Stimulated activated CD4-positive, alpha-beta T cell treated with anti-CD3 and anti-CD28 coated beads, Interleukin-4, amount 100 ng/mL, for 1 hour (primary cell): ENCODE measurements at places on chromosomes 16 and 17.

- DNase-seq, result no peak
Observed at GRCh38 chr16:53092284-53092683, 37.5 kb downstream of the CHD9 start.

GRCh38 chr17:4155980-4156620 lies 13.1 kb downstream of the CYB5D2 start:
- DNase-seq, result no peak

- peak; percentile 60 for DNase-seq
Observed at GRCh38 chr17:43907425-43907981, at the start of gene MPP2. TSS of gene MPP2 (minus strand) at chr17:43907536. CDS start at chr17:43904460, 3,076 bp downstream.

DNA sequence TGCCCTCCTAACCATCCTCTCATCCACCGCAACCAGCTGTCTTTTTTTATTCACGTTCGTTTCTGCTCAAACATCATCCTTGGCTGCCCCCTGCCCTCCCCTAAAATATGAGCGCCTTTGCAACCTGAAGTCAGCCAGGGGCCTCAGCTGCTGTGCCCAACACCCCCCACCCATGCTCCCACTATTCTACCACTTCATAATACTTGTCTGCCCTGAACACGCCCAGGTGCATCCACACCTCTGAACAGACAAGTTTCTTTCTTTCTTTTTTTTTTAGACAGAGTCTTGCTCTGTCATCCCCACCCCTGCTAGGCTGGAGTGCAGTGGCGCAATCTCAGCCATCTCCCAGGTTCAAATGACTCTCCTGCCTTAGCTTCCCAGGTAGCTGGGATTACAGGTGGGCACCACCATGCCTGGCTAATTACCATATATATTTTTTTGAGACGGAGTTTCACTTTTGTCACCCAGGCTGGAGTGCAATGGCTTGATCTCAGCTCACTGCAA lies 26.9 kb downstream of the CEP295NL start:
- DNase-seq, result no peak

GRCh38 chr17:58301504-58302150 lies 20.9 kb upstream of the MPO start:
- DNase-seq, result no peak

- no peak for DNase-seq
Observed at GRCh38 chr17:63634816-63635215, 12.6 kb downstream of the MAP3K3 start.

DNA sequence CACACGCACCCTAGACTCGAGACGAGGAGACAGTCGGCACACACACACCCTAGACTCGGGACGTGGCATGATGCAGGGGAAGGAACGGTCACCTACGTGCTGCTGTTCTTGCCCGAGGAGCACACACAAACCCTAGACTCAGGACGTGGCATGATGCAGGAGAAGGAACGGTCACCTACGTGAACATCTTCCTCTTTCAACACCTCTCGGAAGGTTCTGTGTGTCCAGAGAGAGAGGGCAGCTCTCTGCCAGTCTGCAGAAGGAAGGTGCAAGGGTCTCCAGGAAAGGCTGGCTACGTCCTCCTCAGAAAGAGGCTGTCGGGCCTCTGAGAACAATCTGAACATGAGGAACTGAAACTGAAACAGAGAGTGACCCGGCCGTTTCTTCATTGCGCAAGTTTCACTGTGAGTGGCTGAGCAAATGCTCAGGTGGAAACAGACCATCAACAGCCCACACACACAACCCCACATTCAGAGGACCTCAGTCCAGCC lies 43.4 kb downstream of the ZNF276 start:
- peak; percentile 15 for DNase-seq

- no peak for DNase-seq
Observed at GRCh38 chr17:72942579-72942978, 149.9 kb downstream of the SLC39A11 start.

- DNase-seq, result no peak
Observed at GRCh38 chr16:65195998-65196397, 74.1 kb upstream of the CDH11 start.

DNA sequence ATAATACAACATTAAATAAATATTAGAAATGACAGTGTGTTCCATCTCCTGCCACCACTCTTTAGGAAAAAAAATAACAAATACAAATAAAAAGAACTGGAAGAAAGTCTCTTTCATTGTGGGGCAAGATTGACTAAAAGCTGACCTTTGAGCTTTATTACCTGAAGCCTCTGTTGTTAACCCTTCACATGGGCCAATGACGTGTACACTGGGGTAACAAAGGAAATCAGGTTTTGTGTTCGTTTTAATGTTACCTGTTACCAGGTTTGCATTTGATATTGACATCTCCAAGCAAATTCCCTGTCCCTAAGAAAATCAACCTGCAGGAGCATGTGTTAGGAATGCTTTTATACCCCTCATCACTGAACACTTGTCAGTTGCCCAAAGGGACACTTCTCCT lies 39.0 kb downstream of the NLK start:
- no peak for DNase-seq

- DNase-seq, result no peak
Observed at GRCh38 chr16:65285128-65286048, 163.5 kb upstream of the CDH11 start.

DNA sequence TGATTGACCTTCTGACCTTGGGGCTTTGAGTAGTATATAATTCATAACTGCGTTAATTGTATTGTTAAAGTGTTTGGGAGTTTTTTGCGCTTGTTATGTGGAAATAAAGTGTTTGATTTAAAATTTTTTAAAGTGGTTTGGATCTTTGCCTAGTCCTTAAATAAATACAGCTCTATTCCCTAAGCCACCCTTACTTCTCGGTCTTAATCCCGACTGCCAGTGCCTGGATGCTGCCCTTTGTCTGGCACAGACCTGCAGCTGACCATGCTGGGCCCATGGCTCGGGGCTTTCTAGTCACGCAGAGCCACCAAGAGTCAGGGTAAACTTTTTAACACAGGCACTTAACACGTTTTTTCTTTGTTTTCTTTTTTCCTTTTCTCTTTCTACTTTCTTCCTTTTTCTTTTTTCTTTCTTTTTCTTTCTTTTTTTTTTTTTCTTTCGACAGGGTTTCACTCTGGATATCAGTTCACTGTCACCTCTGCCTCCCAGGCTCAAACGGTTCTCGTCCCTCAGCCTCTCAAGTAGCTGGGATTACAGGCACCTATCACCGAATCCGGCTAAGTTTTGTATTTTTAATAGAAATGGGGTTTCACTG lies 19.6 kb upstream of the SLC5A11 start:
- no peak for DNase-seq

DNA sequence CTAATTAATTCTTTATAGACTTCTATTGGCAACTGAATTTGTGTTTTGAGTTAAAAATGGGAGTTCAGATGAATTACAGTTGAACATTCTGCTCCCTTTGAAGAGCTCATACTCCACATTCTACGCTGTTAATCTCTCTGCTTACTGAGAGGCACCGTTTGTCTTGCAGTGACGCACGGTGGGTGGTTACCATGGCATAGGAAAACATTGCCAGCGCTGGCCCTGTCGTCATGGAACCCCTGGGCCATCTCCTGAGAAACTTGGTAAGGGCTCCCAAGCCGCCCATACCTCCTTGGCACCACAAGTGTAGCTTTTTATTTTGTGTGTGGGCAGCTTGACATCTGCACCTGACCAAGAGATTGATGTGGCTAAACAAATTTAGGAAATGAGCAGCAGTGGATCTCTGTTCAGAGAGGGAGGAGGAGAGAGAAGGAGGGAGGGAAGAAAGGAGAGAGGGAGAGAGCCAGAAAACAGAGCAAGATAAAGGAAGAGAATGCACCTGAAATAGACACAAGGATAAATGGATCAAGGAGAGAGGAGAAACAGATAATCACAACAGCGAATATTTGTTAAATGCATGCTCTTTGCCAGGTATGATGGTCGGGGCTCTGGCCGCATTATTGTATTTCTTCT lies 398.5 kb downstream of the HAPSTR1 start:
- DNase-seq, result no peak

DNA sequence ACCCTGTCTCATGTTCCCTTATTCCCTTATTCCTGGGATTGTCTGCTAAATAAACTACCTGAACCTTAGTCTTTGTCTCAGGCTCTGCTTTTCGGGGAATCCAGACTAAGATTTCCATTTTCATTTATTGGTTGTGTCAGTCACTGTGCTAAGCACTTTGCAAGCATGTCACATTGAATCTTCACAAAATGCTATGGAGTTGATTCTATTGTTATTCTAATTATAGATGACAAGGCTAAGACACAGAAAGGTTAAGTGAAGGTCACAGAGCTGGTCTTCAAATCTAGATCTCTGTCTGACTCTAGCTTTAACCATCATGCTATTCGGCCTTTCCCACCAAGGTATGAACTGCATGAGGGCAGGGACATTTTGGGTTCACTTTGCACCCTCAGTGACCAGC lies 13.4 kb upstream of the CES5A start:
- DNase-seq, result no peak

DNA sequence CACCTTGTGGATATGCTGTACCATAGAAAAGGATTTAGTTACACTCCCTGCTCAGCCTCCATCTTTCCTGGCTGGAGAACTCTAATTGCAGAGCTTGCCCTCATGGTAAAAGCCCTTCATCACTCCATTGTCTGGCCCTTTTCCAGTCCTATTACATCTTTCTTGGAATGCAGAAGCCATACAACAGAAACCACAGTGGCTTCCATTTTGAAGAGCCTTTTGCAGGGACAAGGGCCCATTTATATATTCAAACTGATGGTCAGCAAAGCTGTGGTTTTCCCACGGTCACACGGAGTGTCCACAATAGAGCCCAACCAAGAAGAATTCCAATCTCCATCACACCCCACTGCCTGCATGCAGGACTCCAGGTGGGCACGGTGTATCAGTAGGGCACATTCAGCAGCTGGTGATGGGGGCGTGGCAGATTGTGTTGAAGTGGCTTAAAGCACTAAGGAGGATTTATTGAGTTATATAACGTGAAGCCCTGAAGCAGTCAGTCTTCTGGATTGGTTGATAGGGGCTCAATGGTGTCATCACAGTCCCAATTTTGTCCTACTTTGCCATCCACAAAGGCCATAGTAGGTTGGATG lies 20.3 kb downstream of the COPRS start:
- DNase-seq, result no peak

DNA sequence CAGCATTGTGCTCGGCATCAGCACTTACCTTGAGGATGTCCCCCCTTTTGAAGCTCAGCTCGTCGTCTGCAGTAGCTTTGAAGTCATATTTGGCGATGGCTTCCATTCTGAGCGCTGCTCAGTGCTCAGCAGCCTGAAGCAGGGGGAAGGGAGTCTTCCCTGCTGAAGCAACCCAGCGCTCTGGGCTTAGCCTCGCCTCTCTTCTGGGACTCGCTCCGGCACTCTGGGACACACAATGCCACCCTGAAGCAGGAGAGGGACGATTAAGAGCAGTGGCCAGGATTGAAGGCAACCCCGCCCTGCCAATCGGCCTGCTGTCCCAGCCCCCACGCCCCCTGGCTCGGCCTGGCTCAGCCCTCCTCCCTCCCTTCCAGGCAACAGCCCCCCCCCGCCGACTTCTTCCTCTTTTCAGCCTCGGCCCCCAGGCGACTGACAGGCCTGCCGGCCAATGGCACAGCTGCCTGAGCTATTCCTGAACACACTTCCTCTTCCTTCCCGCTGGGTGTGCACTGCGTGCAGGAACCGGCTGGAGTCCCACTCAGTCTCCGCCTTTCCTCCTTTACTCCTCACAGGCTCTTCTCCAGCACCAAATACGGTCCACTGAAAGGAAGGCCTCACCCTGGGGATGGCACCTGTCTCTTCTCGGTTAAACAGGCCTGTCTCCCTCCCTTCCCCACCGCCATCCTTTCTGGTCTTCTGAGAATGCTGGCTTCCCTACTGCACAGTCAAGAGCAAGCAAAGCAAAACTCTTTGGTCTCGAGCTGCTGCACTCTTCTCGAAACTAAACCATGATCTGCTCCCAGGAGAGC lies 11.8 kb downstream of the GRB2 start:
- peak; percentile 76 for DNase-seq

GRCh38 chr17:76150712-76151622 lies 9.9 kb upstream of the FOXJ1 start:
- no peak for DNase-seq

DNA sequence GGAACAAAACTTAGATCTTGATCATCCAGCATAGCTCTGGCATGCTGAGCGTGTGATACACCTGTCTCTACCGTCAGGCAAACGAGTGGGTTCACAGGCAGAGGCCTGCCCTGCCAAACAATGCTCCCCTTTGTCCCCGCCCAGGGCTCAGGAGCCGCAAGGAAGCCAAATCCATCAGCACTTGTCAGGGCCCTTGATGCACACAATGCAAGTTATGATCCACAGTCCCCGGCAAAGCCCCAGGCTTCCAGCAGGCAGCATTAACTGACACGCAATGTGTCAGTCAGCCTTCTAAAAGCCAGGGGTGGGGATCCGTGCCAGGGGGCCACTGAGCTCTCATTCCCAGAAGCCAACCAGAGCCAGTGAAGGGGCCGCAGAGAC lies 460.9 kb downstream of the SLC39A11 start:
- DNase-seq, result no peak

DNA sequence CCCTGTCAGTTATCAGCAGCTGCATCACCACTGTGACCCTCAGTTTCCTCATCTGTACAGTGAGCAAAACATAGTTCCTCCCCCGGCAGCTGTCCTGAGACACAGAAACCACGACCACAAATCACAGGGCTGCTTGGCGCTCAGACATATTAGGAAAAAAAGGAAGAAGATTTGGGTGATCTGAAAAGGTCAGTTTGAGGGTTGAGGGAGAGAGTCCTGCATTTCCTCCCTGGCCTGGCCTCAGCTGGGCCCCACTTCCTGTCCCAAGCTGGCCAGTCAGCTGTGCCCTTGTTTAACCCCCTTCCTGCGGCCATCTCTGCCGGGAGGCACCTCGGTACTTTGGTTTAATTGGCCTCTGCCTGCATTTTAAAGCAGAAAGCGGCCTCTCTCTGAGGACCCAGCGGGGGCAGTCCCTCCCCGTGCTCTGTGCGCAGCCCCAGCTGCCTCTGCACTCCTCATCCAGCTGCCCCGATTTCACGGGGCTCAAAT lies 24.0 kb upstream of the CIBAR2 start:
- no peak for DNase-seq
